ENCODE measurements at places on chromosomes 16 and 17. TPM values are rescaled to one million over a fixed set of nuclear protein-coding genes. Genes with fewer than 3 reads are reported as not detected.

The FBXW10 gene
- not detected for total RNA-seq

The ADGRG3 gene
- total RNA-seq: not detected

The LPO gene
- total RNA-seq: not detected

The BRICD5 gene
- 1.2 TPM for total RNA-seq

The HS3ST3A1 gene
- 55.3 TPM for total RNA-seq

The SULT1A1 gene
- 3.6 TPM for total RNA-seq

The PRKCB gene
- total RNA-seq: not detected

The KRT25 gene
- total RNA-seq: not detected

The ARHGAP44 gene
- 1.1 TPM for total RNA-seq

The TMIGD1 gene
- total RNA-seq: not detected

The PLD2 gene
- total RNA-seq: 17.2 TPM

The ZNF423 gene
- 1.0 TPM for total RNA-seq

The CFAP52 gene
- total RNA-seq: not detected

The CFAP97D1 gene
- not detected for total RNA-seq

The MAPT gene
- 0.56 TPM for total RNA-seq

The ATP2A3 gene
- 5.0 TPM for total RNA-seq

The HIGD1B gene
- not detected for total RNA-seq

The PRR35 gene
- not detected for total RNA-seq

The OR1A1 gene
- not detected for total RNA-seq

The NTN3 gene
- total RNA-seq: 1.2 TPM

The NOS2 gene
- total RNA-seq: not detected

The ATAD5 gene
- 2.5 TPM for total RNA-seq

The CACNG1 gene
- not detected for total RNA-seq

The PTX4 gene
- not detected for total RNA-seq

The PRRT2 gene
- total RNA-seq: 26.6 TPM

The NEUROD2 gene
- not detected for total RNA-seq

The GGT6 gene
- not detected for total RNA-seq

The NT5M gene
- total RNA-seq: 1.9 TPM

The MMP15 gene
- total RNA-seq: 6.7 TPM

The COL1A1 gene
- 2,527 TPM for total RNA-seq

The NPIPB2 gene
- not detected for total RNA-seq

The KRTAP3-1 gene
- total RNA-seq: not detected

The SOX8 gene
- 0.88 TPM for total RNA-seq

The GALR2 gene
- total RNA-seq: not detected

Data from epithelial cell of alveolus of lung (primary cell).